ENCODE measurements at places on chromosomes 7 and 10.

- no peak for DNase-seq
Observed at GRCh38 chr7:138630059-138630610, 71.0 kb downstream of the SVOPL start.

DNA sequence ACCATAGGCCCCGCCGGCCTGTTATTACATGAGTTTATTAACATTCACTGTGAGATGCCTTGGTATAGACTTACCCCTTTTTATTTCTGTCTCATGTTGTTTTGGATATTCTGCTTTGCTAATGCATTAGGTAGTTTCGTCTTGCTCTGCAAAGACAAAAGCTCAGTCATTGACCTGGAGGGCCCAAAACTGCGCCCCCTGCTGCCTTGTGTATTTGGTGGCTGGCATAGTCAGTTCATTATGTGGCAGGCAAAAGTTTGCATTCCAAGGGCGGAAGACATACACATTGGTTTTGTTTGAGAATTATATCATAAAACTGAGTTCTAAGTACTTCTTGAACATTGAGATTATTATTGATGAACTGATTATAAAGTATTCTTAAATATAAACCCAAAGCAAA is 372.5 kb downstream of the SDK1 start:
- DNase-seq, result peak; percentile 37

GRCh38 chr10:70378122-70378521 is 4.3 kb downstream of the LRRC20 start:
- DNase-seq, result peak; percentile 75

DNA sequence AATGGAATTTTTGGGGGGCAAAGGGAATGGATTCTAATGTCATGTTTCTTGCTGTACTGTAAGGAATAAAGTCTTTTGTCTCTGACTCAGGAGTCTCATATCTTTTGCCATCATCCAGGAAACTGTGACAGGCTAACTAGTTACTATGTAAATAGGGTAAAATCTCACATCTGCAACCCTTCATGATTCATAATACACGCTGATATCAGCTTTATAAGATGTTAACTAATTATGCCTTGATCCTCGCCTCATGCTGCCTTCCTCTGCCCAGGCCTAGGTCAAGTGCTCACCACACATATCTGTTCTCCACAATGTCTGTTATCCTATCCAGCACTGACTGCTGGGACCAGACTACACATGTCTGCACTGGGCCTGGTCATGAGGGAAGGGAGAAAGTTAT is 81.3 kb upstream of the CXCL12 start:
- no peak for DNase-seq
